LHCN-M2 (cell line): ENCODE measurements at places on chromosomes 1 and 21. TPM values are rescaled to one million over a fixed set of nuclear protein-coding genes. Genes with fewer than 3 reads are reported as not detected.

DNA sequence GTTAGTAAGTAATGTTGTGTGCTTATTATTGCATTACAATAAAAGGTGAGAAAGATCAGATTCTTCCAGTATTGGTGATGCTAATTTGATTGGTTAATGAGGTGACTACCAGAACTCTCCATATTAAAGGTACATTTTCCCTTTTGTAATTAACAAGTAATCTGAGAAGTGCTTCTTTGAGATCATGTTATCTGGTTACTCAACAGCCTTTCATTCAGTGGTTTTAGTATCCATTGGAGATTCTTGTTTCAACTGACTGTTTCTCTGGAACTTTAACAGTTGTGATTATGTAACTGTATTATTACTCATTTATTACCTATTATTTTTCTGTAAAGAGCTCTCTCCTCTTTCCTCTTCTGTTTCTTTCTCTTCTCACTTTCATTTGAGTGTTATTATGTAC, 86.7 kb downstream of the PEX14 start:
- peak; percentile 51 for DNase-seq

GRCh38 chr1:6948861-6949260, 163.6 kb downstream of the CAMTA1 start:
- DNase-seq: no peak

DNA sequence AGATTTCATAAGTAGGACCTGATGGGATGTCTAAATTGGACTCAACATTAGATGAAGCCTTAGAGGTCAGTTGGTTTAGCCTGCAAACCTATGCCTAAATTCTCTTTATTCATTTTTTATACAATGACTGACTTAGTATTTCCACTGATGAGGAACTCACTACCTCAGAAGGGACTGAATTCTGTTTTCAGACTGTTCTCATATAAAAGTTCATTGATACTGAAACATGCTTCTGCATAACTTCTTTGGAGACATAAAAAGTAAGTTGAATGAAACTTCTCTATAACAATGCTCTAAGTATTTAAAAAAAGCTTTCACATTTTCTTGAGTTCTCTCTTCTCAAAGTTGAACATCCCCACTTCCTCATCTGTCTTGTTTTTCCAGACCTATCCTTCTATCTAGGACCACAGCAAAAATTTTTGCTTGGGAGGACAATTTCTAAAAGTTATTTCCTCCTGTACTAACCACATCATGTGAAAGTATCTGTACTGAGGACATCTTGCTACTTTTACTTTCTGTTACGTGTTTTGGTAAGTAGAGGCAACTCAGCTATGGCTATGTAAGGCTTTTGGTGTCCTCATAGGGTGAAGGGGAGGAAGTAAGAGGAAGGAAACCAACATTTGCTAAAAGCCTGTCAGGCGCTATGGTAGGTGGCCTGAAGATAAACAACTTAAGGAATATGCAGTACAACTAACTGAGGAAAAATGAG, 64.1 kb downstream of the USP24 start:
- no peak for DNase-seq

DNA sequence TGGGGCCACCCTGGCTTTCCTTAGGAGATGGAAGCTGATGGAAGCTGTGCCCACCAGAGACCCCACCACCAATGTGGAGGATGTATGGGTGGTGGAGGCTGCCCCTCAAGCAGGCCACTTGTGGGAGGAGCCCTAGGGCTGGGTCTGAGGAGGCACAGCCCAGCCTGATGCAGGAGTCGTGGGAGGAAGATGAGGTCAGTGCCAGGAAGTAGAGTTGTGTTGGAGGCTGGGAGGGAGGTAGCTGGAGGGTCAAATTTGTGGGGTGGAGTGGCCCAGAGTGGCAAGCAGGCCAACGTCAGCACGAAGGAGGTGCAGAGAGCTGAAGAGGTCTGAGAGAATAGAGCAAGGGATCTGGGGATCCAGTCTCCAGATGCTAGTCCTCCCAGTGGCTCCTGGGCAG, 119.0 kb upstream of the USP24 start:
- DNase-seq: no peak

NCDN gene
- 40.6 and 43.8 TPM in 2 replicates for total RNA-seq

DNA sequence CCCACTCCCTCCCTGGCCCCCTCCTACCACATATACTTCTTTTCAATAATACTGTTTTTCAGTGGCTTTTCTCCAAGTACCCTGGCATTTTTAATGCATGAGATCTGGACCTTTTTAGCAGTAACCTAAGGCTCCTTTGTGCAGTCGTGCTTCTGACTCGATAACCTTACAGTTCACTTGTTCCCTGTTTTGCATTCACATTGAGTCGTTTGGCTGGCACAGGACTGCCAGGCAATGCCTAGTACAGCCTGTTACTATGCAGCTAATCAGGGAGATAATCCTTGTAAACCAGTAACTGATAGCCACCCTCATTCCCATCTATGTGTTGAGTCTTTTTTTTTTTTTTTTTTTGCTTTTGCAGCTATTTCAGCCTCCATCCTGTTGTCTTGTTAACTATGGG, 3.7 kb downstream of the ATP1B1 start:
- no peak for DNase-seq
